NCI-H1694 treated with DMSO at 0.1 percent for 48 hours (cell line): ENCODE measurements at places on chromosomes 7 and 10.

GRCh38 chr10:120336911-120337540, 120.0 kb upstream of the PLPP4 start:
- DNase-seq: no peak

DNA sequence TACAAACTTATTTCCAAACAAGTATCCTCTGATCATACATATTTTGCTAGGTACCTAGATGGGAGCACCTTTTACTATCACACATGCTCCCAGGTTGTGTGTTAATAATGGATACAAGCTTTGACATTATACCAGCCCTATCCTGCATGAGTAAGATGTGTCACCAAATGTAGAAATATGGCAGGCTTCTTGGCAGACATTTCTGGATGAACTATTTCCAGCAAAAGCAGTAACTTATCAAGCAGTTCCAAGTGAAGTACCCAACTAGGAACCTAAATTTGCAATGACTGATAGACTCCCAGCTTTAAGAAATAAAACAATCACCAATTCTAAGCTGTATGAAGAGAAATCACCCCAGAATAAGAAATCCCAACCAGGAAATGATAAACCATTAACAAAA, 103.7 kb upstream of the TMEM72 start:
- no peak for DNase-seq

DNA sequence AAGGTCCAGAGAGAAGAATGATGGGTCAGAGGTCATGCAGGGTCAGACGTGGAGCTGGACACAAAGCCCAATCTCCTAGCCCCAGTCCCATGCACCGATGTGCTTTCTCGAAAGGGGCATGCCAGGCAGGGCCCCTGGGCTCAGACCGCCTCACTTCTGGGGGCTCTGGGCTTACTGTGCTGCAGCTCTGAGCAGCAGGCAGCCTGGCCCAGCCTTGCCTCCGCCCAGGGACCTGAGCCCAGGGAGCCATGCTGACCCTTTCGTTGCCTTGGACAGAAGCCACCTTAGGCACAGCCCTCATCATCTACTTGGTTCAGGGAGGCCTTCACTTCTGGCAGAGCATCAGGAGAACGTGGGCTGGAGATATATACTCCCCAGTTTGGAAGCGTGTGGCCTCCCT, 161.2 kb downstream of the GRK5 start:
- DNase-seq: no peak

GRCh38 chr10:31926160-31926559, 2.5 kb downstream of the ARHGAP12 start:
- no peak for DNase-seq

DNA sequence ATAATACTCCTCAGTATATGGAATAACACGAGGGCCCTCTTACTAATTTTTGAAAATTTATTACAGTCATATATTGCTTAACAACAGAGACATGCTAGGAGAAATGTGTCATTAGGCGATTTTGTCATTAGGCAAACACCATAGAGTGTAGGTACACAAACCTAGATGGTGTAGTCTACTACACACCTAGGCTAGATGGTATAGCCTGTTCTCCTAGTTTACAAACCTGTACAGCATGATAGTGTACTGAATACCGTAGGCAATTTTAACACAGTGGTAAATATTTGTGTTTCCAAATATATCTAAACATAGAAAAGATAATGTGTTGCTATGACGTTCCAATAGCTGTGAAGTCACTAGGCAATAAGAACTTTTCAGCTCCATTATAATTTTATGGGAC, 12.8 kb downstream of the OR2F1 start:
- no peak for DNase-seq

DNA sequence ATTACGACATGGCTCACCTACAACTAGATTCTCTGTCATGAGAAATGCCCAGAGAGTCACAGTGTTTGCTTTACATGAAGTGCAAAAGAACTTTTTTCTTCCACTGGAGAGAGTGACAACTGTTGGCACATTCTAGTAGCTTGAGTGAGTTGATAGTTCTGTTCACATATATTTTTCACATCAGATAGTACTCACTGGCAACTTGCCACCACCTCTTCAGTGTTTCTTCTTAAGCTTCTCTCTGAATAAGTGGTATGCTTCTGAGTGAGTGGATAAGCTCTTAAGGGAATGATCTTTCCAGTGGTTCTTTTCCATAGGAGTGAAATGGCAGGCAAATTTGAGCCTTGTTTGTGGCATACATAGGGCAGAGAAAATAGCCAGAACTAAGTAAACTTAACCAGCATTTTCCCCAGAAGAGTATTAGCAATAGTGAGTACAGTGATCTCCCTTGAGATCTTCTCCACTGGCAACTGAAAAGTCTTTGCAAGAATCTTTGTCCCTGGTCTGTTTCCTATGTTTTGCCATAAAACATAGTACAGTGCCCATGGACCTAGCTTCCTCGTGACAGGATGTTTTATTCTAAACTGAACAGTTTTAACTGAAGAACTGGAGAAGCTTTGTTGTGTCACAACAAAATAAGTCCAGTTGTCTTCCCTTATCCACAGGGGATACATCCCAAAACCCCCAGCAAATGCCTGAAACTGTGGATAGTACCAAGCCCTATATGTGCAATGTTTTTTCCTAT, 125.4 kb upstream of the CDK13 start:
- DNase-seq: no peak

GRCh38 chr7:111025006-111025405, 65.9 kb upstream of the LRRN3 start:
- no peak for DNase-seq
